CD4-positive, alpha-beta memory T cell (primary cell): ENCODE measurements at places on chromosomes 4 and X. TPM values are rescaled to one million over a fixed set of nuclear protein-coding genes. Genes with fewer than 3 reads are reported as not detected.

DNA sequence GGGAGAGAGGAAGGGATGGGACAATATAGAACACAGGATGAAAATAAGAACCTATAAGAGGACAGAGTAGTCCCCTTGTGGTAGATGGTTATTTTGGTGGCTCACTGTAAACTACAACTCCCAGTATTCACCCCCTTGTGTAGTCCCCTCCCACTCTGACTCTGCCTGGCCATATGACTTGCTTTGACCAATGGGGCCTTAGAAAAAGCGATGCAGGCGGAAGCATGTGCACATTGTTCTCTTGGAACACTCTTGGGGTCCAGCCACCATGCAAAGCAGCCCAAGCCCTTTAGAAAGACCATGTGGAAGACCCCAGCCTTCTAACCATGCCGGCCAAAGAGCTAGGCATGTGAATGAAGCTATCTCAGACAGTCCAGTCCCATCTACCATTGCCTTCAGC lies 415.0 kb downstream of the BCOR start:
- no peak for DNase-seq

SCML2 gene
- total RNA-seq, result 1.7 TPM

PLAC8 gene
- 150 TPM for total RNA-seq

CSAG2 gene
- total RNA-seq, result not detected
